ENCODE measurements at places on chromosomes 1 and 21.

- DNase-seq, result no peak
These were observed 411.7 kb downstream of the PTPRU start for GRCh38 chr1:29648026-29648425.

GRCh38 chr1:18893120-18893519 is 9.2 kb downstream of the ALDH4A1 start:
- no peak for DNase-seq

- peak; percentile 34 for DNase-seq
These were observed 712 bp downstream of the DEGS1 start for GRCh38 chr1:224183591-224184312.

DNA sequence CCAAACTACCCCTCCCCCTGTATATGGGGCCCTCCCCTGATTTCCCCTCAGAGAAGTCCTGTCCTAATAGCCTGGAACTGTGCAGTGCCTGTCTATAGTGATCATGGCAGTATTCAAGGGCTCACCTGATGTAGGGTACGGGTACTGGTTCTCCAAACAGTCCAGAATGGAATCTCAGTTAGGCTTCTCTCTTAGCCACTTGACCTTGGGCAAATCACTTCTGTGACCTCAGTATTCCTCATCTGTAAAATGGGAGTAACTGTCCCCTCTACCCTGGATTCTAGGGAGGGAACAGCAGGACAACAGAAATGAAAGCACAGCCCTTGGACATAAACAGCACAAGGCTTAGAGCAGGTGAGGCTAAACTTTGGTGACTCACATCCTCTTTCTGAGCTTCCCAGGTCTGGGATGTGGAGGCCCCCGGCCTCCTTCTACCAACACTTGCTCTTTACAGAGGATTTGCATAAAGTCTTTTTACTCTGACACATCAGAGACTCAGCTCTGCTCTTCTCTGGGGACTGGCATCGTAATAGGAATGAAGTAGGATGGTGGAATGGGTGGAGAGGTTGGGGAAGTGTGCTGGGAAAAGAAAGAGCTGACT is 20.0 kb upstream of the PDZK1IP1 start:
- DNase-seq, result no peak

GRCh38 chr21:34598931-34599400 is 15.9 kb downstream of the RCAN1 start:
- DNase-seq, result no peak

DNA sequence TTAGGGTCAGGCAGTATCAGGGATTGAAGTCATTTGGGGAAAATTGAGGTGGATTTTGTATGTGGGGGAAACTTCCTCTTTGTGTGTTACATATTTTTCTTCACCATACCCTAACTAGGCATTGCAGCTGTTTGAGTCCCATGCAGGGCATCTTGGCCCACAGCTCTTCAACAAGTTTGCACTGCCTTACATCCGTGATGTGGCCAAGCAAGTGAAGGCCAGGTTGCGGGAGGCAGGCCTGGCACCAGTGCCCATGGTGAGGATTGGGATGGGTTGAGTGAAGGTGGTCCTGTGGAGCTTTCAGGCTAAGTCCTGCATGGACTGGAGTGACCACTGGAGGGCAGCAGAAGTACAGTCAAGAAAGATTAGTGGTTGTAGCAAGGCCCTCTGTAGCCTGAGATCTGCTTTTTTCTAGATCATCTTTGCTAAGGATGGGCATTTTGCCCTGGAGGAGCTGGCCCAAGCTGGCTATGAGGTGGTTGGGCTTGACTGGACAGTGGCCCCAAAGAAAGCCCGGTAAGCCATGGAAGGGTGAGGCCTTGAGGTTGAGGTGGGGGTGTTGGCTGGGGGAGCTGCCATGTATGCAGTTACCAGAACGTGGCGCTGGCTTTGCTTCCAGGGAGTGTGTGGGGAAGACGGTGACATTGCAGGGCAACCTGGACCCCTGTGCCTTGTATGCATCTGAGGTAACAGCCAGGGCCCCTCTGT is 2.4 kb downstream of the UROD start:
- peak; percentile 83 for DNase-seq

DNA sequence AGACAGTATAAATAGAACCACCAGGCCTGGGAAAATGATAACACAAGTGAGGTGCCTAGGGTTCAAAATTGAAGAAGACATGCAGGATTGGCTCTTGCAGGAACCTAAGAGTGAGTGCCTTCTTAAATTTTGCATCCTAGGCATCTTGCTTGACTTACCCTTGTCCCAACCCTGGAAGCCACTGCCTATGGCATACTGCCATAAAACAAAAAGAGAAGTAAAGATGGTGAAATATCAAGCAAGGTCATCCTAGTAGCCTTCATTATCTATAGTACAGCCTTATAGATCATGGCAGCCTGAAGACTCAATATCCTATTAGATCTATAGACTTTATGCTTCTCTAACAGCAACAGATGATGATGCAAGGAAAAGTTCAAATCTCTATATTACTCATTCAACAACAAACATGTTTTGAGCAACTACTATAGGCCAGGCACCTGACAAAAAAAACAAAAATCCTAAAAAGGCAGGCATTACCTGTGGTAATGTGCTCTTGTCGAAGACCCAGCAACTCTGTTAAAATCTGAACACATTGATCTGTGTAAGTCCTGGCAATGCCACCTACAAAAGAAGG is 6.3 kb downstream of the AP4B1 start:
- DNase-seq, result no peak

DNA sequence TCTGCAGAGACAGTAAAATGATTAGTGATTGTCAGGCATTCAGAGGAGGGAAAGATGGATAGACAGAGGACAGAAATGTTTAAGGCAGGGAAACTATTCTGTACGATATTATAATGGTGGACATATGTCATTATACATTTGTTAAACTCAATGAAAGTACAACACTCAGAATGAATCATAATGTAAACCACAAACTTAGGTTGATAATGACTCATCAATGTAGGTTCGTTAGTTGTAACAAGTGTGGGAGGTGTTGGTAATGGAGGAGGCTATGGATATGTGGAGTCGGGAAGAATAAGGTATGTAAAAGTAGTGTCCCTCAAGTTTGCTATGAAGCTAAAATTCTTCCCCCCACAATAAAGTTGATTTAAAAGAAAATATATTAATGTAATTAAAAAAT is 455.0 kb downstream of the BRINP3 start:
- no peak for DNase-seq

DNA sequence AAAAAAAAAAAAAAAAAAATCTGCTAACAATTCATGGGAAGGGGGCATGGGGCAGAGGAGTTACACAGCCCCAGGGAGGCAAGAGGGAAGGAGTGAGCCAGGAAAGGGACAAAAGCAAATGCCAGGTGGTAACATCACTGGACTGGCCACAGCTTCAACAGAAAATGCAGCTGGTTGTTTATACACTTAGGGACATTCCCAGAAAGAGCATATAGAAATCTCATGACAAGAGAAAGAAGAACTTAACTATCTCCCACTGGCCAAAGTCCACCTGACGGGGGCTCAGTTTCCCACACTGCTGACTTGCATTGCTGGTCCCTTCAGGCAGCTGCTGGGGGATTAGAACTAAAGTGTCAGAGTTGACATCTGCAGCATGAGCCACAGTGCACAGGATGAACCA is 14.8 kb downstream of the IL12RB2 start:
- DNase-seq, result no peak

GRCh38 chr1:77539519-77540142 is 142.8 kb downstream of the ZZZ3 start:
- DNase-seq, result no peak

DNA sequence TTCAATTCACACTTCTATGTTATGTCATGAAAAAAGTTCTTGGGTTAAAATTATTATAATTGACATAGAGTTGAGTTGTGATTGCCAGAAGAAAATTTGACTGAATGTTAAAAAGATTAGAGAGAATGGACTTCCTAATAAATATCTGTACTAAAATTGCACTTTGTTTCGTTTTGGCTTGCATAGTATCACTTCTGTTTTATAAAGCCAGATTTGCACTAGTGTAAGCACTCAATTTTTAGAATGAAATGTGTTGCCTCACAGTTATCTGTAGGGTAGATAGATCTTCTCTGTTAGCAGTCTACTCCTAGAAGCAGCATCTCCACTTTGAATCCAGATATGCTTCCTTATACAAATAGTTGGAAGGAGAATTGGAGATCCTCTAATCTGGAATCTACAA is 95.2 kb upstream of the MPC2 start:
- no peak for DNase-seq

GRCh38 chr1:160400223-160400645 is at the start of gene VANGL2:
VANGL2 (plus strand) TSS chr1:160400564; CDS start chr1:160415838, 15,274 bp downstream.
- DNase-seq, result no peak

GRCh38 chr1:16440470-16441281 is at the start of gene NECAP2:
NECAP2 (plus strand) TSS chr1:16440724; CDS start chr1:16440762, 38 bp downstream.
- peak; percentile 95 for DNase-seq

GRCh38 chr1:108601708-108602410 is 42.0 kb downstream of the EEIG2 start:
- no peak for DNase-seq

DNA sequence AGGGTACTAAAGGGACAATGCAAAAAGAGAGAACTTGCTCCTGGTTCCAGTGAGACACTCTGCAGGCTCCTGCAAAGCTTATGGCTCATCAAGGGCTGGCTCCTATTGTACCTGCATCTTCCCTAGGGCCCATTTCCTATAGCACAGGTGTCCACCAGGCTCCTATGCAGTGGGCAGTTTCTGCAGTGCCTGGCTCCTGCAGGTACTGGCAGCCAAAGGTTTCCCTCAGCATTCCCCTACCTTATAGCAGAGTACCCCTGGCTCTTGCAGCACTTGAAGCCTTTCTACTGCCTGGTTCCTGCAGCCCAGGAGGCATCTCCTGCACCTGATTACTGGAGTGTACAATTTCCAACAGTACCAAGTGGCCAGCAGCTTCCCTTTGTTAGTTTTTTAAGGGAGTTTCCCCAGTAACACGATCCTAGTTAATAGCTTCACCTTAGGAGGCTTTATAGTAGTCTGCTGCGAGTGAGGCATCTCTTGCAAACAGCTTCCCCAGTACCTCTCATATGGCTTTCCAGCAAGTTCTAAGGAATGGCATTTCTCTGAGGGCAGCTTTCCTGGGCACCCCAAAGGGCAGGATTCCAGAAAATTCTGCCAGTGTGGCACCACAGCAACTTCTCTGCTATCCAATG is 141.7 kb downstream of the DENND1B start:
- DNase-seq, result no peak

DNA sequence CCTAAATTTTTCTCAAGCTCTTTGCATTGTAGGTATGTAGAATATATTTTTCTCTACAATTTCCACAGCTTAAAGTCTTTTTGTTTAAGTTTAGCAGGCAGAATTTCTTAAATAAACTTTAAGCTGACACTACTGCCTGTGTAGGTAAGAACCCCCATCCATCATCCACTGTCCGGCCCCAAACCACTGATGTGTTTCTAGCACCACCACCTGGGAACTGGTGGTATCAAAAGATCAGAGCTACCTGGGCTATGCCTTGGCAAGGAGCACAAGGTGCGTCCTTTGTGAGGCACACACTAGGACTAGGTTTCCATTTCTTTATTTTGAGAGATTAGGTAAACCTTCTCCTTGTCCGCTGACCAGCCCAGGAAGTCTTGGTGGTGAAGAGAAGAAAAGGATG is 10.5 kb upstream of the LELP1 start:
- DNase-seq, result no peak

- DNase-seq, result no peak
These were observed 8.9 kb downstream of the GABRD start for GRCh38 chr1:2027961-2028583.

- DNase-seq, result peak; percentile 48
These were observed 204.3 kb downstream of the KCNJ6 start for GRCh38 chr21:37711836-37712568.

DNA sequence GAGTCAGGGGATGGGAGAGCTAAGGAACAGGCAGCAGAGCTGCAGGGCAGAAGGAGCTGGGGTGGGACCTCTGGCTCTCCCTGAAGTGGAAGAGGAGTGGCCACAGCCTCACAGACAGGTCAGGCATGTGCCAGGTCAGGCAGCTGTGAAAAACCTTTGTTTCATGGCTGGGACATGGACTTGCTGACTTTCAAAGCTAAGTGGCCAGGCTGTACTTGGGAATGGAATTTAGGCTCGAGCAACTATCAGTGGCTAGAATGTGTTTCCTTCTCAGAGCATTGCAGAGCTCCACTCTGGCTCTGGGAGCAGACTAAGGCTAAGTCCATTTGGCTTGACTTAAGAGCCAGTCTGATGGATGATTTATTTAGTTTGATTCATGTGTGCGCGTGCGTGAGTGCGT is 385.1 kb downstream of the LMX1A start:
- no peak for DNase-seq

DNA sequence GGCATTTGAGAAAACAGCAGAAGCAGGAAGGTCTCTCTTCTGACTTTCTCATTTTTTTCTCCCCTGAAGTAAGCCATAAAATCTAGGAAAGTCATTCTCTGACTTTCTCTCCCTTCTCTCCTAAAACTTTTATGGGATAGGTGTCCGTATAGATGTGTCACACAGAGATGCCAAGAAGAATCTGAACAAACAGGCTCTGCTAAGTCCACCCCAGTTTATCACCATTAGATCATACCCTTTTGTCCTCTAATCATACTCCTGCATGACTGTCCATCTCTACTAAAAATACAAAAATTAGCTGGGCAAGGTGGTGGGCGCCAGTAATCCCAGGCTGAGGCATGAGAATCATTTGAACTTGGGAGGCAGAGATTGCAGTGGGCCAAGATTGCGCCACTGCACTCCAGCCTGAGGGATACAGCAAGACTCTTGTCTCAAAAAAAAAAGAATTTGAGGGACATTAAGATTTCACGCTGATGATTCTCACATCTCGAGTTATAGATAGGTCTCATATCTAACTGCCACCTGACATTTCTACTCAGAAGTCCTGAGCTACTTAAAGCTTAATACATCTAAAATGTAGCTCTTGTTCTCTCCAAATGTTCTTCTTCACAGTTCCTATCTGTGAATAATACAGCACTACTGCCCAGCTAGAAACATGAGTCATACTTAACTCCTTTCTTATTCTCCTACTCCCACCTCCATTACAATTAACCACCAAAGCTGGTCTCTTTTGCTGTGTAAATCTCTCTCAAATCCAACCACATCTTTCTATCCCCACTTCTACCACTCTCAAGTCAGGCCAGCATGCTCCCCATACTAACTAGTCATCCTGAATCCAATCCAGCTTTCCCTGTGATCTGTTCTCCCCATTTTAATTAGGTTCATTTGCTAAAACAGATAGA is 47.7 kb downstream of the ZNF644 start:
- no peak for DNase-seq

DNA sequence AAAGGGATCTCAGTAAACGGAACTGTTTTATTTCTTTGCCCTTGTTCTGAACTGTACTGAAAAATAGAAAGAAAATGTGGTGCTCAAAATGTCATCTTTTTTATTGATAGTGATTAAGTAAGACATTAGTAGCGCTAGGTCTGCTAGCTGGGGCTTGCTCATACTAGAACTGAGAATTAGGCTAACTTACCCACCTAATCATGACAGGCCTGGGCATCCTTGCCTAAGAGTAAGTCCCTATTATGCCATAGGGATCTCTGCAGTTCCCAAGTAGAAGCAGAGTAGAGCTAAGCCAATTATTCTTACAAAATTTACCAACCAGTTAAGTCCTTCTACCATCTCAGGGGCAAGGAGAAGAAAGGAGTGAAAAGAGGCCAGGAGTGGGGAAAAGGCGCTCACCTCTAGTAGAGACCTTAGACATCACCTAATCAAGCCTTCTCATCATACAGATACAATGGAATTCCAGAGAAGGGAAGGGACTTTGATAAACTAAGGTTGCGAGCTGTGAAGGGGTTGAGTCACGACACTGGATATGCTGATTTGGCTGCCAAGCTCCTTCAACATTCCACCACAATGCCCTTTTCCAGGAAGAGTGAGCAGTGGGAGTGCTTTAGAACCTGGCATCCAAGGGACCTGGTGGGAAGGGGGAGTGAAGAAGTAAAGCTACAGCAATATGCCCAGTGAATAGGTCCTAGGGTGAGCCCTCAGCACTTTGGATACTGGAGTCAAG is 27.7 kb upstream of the RPTN start:
- no peak for DNase-seq
